ENCODE measurements at places on chromosomes 6 and 20.

DNA sequence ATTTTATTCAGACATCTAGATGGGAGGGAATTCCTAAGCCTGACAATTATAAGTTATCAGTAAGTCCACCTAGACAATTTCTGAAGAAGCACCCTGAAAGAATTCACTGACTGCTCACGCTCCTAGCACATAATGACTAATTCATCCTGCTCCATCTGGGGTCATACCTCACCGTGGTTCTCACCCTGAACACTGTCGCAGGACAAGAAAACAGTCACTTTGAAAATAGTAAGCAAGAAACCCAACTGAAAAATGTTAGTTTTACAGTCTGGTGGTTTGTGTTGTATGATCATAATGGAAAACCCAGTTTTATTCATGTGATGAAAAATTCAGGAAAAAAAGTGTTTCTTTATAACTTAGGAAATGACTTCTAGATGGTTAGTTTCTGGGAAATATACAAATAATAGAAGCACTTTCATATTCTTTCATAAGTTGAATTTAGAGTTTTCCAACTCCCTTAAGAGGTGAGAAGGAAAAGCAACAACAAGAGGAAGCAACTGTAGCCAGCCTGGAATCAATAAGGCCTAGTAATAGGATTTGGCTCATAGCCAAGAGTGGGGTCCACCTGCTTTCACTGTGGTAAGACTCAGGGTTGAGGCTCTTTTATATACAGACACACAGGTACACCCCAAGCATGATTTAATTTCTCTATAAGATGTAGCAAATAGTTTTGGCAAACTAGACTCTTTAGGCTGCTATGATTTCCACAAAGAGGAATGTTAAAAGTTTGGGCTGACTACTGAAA lies 94.1 kb downstream of the HIVEP2 start:
- DNase-seq = no peak

- peak; percentile 14 for DNase-seq
These were observed 47.1 kb upstream of the ENTPD6 start for GRCh38 chr20:25148181-25148981.

DNA sequence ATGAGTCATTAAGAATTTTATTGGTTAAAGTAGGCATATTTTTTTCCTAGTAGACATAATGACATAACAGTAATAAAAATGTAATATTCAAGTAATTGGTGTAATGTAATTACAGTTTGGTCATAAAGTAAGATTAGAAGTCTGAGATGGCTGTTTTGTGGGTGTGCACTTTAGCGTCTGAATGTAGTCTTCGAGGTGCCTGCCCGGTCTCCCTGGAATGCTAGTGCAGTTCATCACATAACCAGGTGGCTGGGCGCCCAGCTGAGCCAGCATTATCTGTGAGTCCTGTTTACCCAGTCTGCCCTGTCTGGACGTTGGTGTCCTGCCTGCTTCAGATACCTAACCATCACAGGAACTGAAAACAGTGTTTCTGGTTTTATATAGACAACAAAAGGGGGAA lies 419.1 kb downstream of the CDC5L start:
- DNase-seq = no peak

GRCh38 chr6:121764493-121764892 lies 329.0 kb downstream of the GJA1 start:
- no peak for DNase-seq

DNA sequence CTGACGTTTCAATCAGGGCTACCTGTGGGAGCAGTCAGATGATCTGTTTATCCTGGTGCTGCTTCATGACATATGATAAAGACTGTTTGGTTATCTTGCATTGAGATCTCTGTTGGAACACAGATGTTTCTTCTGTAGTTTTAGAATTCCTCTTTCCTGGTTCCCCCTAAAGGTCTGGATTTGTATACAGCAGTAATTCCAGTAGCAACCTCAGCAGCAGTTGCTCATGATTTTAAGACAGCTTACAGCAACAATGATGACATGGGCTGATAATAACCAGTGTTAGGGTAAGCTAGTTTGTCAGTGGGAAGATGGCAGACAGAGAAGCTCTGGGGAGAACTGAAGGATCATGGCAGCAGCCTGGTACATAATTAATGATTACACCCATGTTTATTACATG lies 439.4 kb downstream of the PHF3 start:
- no peak for DNase-seq

- DNase-seq = no peak
These were observed 122.0 kb downstream of the PLEKHG1 start for GRCh38 chr6:150721418-150722266.
